ENCODE measurements at places on chromosomes 2 and 18.
A peak's percentile ranks its signal among the peaks of the same experiment; 100 is the strongest.

- no peak for DNase-seq
Observed at GRCh38 chr2:224865016-224865415, 148.9 kb upstream of the CCDC195 start.

DNA sequence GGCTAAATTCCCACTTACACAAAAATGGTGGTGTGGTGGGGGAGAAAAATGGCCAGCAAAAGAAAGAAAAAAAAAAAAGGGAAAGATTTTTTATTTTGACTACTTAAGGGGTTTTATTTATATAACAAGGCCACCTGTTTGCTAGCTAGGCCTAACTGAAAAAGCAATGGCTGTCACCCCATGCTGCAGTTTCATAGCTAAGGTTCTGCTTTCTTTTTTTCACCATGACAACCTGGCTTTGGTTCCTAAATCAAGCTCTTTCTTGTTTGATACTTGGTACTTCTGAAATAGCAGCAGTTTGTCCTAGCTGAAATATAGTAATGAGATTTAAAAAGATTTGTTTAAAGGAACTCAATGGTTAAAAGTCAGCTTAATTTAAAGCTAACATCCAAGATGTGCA is 433.2 kb upstream of the MEX3C start:
- no peak for DNase-seq

DNA sequence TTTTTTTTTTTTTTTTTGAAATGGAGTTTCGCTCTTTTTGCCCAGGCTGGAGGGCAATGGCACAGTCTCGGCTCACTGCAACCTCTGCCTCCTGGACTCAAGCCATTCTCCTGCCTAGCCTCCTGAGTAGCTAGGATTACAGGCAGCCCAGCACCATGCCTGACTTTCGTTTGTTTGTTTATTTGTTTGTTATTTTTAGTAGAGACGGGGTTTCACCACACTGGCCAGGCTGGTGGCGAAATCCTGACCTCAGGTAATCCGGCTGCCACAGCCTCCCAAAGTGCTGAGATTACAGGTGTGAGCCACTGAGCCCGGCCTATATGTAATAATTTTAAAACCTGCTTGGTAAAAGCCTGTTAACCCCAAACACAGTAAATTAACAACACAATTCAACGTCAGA is 435.7 kb downstream of the LRRTM4 start:
- no peak for DNase-seq

DNA sequence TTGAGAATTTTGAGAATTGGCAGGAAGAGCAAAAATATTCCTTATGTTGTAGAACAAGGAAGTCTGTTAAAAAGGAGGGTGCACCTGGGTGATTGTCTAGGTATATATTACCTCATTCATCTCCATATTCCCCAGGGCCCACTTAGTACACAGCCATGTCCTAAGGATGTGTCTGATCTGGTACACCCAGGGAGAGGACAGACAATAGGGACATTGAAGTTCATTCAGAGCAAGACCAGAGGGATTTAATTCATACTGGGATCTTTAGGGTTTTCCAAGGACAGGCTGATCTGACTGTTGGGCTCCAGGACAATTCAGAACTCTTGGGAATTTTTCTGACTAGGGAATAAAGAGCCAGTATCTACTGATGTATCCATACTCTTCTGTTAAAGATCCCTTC is 112.1 kb downstream of the PHLPP1 start:
- DNase-seq = no peak

DNA sequence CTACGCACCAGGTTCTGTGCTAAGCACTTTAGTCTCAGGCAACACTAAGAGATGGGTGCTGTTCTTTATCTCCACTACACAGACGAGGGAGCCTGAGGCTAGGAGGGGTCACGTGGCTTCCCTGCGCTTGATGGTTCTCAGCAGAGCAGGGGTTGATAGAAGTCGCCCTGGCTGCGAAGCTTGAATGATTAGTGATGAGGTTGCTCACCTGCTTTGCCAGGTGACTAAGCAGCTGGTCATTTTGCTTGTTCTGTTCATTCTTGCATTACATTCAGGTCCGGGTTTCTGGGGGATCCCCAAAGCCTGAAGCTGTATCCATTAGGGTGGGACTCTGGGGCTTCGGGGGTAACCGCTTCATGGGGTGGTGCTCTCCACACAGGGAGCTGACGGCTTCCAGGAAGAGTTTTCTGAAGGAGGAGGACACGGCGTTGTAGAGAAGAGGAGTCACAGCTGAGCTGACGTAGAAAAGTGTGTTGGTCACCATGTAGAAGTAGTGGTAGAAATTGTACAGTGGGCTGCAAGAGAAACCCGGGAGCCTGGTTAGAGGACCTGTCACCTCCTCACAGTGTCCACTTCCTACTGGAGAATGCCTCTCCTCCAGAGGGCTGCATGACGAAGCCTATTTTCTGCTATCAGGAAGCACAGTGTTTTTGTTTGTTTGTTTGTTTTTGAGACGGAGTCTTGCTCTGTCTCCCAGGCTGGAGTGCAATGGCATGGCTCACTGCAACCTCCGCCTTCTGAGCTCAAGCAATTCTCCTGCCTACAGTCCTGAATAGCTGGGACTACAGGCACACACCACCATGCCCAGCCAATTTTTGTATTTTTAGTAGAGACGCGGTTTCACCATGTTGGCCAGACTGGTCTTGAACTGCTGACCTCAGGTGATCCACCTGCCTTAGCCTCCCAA is 11.5 kb downstream of the NTSR2 start:
- DNase-seq = no peak

GRCh38 chr2:17763641-17764333 is 9.8 kb downstream of the GEN1 start:
- DNase-seq = no peak

- DNase-seq = no peak
Observed at GRCh38 chr2:65059071-65059470, 2.9 kb downstream of the CEP68 start.

GRCh38 chr2:71455011-71455740 is 1.8 kb downstream of the DYSF start:
- no peak for DNase-seq

- no peak for DNase-seq
Observed at GRCh38 chr2:149573760-149574159, 13.8 kb downstream of the MMADHC start.

DNA sequence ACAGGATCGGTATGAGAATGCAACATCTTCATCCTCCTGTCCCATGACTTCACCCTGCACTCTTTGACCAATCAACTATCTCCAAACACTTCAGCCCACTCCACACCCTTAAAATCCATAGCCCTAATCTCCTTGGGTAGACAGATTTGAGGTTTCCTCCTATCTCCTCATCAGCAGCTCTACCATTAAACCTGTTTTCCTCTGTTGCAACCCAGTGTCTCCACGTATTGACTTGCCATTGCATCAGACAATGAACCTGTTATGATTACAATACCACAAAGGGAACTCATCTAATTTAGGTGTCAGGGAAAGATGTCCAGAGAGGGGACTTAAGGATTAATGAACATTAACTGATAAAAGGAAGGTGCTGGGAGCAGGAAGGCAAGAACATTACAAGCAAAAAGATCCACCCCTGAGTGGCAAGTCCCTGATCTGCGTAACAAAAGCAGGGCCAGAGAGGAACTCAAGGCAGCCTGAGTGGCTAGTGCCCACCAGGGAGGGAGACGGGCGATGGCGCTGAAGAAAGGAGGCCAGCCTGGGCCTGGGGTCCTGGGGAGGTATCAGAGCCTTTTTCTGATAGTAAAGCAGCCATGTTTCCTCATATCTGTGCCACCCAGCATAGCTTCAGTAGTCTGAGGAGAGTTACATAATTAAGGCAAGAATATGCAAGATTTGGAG is 44.6 kb downstream of the AKAIN1 start:
- no peak for DNase-seq

DNA sequence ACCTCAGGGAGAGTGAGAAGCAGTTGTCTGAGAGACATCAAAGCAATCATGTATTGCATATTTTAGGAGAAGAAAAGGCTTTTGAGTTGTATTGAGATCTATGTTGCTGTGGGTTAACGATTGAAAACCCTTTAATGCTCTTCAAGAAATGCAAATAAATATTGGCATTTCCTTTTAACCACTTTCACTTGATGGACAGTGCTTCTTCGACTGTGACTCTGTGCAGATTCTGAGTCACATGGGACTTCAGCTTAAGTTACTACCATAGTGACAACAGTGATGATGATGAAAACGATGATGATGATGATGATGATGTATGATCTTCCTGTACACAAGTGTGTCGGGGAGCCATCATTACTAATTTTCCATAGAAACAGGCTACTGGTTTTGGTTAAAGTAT is 181.8 kb downstream of the AKAIN1 start:
- DNase-seq = no peak

- DNase-seq = no peak
Observed at GRCh38 chr2:27854229-27854862, 35.8 kb downstream of the RBKS start.

GRCh38 chr2:23246992-23247683 is 137.8 kb upstream of the KLHL29 start:
- no peak for DNase-seq

GRCh38 chr2:68762665-68763064 is 28.1 kb downstream of the ARHGAP25 start:
- DNase-seq = no peak

- no peak for DNase-seq
Observed at GRCh38 chr2:54164106-54164505, 48.7 kb downstream of the ACYP2 start.

- DNase-seq = no peak
Observed at GRCh38 chr2:223723954-223724411, 113.4 kb downstream of the AP1S3 start.

GRCh38 chr2:217305882-217306281 is 446.0 kb upstream of the TNP1 start:
- no peak for DNase-seq

GRCh38 chr18:29681578-29681977 is 1361.0 kb downstream of the DSC3 start:
- no peak for DNase-seq

GRCh38 chr18:23825978-23826405 is 136.7 kb downstream of the LAMA3 start:
- DNase-seq = peak; percentile 8

- no peak for DNase-seq
Observed at GRCh38 chr2:109059474-109060165, 69.4 kb upstream of the SH3RF3 start.

- DNase-seq = no peak
Observed at GRCh38 chr2:33420726-33421125, 55.7 kb upstream of the RASGRP3 start.

DNA sequence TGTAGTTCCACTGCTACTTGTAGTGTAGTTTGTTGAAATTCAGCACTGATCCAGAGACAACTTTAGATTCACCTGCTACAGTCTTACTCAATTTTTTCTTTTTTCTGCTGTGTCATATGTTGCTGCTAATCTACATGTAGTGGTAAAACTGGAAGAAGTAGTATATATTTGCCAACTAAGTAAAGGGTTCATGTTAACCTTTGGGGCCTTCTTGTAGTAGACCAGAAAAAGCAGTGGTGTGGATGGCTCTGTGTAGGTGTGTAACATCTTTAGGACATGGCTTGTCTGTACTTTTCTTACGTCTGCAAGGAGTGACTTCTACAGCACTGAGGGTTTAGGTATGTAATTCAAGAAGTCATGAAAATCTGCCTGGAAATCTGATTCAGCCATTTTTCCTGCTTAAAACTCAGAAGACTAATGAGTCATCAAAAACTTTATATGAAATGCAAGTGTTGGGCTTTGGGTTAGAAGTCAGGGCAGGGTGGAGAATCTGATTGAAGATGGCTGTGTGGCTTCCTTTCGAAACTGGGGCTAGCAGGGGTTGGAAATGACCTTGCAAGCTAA is 8.4 kb downstream of the PTPRM start:
- DNase-seq = no peak

- no peak for DNase-seq
Observed at GRCh38 chr2:42796427-42797248, 4.3 kb upstream of the HAAO start.

DNA sequence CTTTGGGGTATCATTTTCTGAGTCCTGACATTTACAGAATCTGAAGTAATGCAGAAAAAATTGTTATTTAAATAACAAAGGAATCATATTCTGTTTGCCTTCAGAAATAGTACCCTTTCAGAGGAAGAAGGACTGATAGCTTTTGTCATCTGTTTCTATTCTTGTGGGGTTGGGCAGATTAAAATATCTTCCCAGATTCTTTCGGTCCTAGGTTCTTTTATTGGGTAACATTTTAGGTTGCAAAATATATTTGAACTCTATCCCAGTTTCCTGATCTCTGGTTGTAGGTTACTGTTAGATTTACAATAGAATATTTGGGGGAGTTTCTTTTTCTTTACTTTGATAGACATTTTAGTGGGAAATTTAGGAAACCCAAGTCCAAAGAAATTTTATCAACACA is 550.5 kb downstream of the SPAG16 start:
- DNase-seq = no peak

GRCh38 chr2:202373490-202373889 is 2.6 kb upstream of the BMPR2 start:
- no peak for DNase-seq

- no peak for DNase-seq
Observed at GRCh38 chr18:6547476-6547875, 132.8 kb upstream of the L3MBTL4 start.

DNA sequence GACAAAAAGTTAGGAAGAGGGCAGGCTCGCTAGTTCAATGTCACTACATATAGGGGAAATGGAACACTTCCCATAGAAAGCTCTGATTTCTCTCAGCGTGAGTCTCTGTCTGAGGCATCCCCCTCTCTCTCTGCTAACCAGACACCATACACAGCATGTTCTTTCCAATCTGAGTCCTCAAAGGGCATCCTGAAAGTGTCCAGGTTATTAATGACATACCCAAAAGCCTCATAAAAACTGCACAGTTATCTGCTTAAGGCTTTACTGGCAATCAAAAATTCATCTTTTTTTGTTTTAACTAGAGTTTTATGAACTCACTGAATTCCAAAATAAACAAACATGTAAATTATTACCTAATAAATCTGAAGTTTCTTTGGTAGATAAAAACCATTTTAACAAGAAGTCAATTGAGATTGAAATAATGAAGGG is 137.4 kb downstream of the AFF3 start:
- no peak for DNase-seq

DNA sequence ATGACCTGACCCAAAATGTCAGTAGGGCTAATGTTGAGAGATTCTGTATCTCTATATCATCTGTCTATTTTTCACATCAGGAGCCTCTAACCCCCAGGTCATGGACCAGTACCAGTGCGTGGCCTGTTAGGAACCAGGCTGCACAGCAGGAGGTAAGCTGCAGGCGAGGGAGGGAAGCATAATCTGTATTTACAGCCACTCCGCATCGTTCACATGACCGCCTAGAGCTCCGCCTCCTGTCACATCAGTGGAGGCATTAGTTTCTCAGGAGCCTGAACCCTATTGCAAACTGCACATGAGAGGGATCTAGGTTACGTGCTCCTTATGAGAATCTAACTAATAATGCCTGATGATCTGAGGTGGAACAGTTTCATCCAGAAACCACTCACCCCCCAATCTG is 180.6 kb downstream of the RDH14 start:
- no peak for DNase-seq

- DNase-seq = no peak
Observed at GRCh38 chr2:165535471-165535870, 66.0 kb downstream of the CSRNP3 start.

DNA sequence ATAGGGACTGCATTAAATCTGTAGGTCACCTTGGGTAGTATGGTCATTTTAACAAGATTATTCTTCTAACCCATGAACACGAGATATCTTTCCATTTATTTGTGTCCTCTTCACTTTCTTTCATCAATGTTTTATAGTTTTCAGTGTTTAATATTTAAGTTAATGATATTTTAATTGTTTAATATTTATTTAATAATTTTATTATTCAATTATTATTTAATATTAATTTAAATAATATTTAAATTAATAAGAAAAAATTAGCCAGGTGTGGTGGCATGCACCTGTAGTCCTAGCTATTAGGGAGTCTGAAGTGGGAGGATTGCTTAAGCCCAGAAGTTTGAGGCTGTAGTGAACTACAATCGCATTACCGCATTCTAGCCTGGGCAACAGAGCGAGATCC is 33.0 kb downstream of the CASP10 start:
- DNase-seq = no peak
